ENCODE measurements at places on chromosomes 6 and 20.

DNA sequence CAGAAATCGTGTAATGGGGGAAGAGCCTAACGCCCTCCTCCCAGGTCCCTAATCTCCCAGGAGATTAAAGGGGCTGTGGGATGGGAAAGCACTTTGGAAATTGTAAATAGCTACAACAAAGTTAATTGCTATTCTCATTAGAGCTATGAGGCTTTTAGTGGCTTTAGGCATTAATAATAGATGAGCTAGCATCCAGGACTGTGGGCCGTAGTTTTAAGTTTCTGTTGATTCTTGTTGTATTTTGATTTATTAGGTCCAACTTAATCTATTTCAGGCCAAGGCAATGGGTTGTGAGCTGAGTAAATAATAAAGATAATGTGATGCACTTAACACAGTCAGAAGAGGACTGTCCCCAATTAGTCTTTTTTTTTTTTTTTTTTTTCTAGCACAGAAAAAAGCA is 67.7 kb downstream of the ANKRD6 start:
- DNase-seq, result no peak

DNA sequence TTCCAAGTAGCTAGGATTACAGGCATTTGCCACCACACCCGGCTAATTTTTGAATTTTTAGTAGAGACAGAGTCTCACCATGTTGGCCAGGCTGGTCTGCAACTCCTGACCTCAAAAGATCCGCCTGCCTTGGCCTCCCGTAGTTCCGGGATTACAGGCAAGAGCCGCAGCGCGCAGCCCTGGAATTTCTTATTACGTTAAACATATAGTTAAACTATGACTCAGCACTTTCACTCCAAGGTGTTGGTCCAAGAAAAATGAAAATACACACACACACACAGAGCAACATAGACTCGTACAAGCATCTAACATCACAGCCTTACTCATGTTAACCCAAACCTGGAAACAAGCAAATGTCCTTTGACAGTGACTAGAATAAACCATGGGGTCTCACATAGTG is 663.9 kb downstream of the PRKN start:
- DNase-seq, result no peak

DNA sequence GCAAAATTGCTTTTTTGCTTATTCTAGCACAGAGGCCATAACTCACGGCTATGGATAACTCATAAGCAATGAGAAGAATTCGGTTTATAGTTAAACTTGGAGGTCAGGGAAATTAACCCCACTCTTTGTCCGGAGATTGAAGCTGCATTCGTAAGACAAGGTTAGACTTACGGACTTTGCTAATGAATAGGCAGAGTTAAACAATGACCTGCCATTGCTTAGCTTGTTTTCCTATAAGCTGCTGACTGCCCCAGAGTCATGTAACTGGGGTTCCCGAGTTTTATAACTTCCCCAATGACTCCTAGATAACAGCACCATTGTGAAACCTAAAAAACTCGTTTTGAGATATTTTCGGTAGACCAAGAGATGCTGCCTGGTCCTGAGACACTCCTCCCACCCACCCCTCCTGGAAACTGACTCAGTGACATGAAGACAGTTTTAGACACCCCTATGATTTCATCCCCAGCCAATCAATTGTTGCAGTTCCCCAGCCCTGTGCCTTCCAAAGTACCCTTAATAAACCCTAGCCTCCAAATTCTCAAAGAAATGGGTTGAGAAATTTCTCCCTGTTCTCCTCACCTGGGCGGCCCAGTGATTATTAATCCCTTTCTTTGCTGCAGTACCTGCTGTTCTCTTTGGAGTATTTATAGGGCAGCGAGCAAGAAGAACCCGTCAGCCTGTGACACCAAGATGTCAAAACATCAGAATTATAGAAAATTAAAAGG is 33.1 kb upstream of the MCUR1 start:
- DNase-seq, result no peak

DNA sequence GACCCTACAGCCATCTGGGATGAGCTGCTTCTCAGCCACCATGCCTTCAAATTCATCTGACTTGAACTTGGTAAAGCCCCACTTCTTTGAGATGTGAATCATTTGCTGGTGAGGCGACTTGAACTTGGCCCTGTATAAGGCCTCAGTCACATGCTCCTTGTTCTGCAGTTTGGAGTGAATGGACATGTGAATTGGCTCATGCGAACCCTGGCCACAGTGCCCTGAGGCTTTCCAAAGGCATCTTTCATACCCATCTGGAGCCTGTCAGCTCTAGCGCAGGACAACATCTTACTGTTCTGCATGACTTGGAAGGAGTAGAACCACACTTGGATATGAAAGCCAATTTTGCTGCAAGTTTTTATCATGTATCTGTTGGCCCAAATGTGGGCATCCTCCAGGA is 244.0 kb upstream of the FAM83B start:
- DNase-seq, result no peak

GRCh38 chr6:123745895-123746294 is 57.8 kb upstream of the NKAIN2 start:
- no peak for DNase-seq

DNA sequence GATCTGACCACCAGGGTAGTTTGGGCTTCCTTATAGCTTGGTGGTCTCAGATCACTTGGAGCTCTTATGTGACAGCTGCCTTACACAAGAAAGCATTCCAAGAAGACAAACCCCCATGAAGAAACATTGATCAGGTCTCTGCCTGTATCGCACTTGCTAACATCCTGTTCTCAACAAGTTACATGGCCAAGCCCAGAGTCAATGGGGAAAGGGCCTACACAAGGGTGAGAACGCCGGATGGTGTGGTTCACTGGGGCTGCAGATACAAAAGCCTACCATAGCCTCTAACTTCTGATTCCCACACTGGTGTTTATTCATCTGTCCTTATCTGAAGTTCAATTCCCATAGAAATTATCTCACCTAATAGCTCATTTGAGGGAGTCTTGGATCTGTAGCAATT is 235.5 kb downstream of the SYNDIG1 start:
- DNase-seq, result no peak

DNA sequence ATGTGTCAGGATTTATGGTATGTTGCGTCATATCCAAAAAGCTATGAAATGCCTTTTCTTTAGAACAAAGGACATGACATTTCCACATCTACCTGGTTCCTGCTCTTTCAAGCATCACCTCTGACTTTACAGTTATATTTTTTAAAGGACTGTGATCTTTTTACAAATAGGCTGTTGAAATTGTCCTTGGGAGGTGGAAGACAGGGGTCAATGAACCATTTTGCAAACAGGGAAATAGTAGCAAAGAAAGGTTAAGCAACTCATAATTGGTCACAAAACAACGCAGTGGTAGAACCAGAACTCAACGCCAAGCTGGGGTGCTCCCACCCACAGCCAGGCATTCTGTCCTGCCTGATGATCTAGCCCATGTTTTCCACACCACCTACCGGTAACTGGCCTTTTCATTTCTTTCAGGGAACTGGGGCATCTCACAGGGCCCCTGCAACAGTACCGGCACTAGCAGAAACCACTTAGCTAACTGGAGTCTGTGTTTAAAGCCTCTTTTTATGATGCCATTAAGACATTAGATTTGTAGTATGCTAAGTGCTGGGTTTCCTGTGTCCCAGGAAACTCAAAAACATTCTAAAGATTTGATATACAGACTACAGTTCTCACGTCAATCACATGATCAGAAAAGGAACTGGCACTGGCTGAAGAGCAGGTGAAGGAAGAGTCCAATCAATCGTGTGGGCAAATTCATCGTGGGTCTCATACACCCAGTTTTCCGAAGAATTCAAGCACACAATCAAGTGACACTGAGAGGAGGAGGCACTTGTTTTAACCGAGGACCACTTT is 13.9 kb downstream of the ZNF217 start:
- DNase-seq, result no peak

- no peak for DNase-seq
Measured at GRCh38 chr6:158960026-158960425, 40.0 kb downstream of the RSPH3 start.

DNA sequence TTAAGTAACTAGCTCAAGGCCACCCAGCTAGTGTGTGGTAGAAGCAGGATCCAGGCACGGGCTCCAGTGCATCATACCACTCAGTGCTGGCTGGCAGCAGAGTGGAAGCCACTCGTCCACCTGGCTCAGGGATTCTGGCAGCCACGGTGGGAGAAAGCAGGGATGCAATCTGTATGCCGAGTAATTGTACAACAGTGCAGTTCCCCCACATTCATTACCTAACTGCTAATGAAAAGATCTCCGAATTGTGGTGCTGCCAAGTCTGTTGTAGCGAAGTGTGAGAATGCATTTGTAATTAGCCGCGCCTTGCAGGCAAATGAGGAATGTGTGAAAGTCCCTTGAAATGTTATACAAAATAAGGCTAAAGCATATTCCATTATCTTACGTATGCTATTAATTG is 29.0 kb downstream of the KCNG1 start:
- no peak for DNase-seq

- DNase-seq, result peak; percentile 36
Measured at GRCh38 chr20:34536798-34537394, 20.7 kb downstream of the DYNLRB1 start.

- DNase-seq, result no peak
Measured at GRCh38 chr6:111606620-111607115, 990 bp upstream of the TRAF3IP2 start.

- no peak for DNase-seq
Measured at GRCh38 chr6:104858642-104859041, 1.1 kb downstream of the HACE1 start.

- no peak for DNase-seq
Measured at GRCh38 chr6:126718600-126719327, 378.8 kb downstream of the CENPW start.

DNA sequence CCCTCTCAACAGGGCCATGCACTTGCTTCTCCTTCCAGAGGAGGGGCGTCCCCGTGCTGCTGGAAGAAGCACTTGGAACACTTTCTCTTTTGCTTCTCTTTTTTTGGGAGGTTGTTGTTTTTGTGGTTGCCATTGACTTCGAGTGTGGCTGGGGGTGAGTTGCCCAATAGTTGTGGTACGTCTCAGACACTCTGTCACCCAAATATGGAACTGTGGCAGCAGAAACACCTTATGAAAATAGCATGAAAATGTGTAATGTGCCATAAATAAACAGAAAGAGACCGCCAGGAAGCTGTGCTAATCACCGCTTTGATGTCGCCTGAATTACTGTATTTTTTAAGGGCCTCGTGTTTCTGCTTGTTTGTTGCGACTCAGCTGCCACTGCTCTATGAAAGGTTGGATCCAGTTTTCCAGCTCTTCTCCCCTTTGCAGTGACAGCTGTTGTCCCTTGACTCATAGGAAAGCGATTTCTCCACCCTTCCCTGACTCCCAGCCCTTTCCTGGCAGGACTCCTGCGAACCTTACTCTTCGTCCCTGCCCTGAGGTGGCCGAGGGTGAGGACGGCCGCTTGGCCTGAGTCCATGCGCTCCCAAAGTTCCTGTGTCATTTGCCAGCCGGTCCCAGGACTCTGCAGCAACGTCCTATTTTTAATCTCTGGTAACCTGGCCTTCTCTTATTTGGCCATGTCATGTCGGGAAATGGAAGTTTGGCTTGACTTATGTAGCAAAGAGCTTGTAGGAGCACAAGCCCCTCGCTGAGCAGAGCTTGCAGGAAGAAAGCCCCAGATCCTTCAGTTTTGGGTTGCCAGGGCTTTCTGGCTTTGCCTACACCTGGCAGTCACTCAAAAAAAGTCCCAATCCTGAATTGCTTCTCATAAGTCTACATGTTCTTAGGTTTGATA is 694.6 kb downstream of the QKI start:
- DNase-seq, result no peak

GRCh38 chr6:42320762-42321161 is 103.1 kb upstream of the MRPS10 start:
- no peak for DNase-seq

- DNase-seq, result no peak
Measured at GRCh38 chr6:26351544-26351953, 13.4 kb upstream of the BTN3A2 start.

GRCh38 chr6:122713138-122713537 is 66.4 kb upstream of the FABP7 start:
- DNase-seq, result no peak

- DNase-seq, result no peak
Measured at GRCh38 chr6:52647199-52647598, 23.7 kb upstream of the TMEM14A start.

- DNase-seq, result no peak
Measured at GRCh38 chr20:17406051-17406590, 125.1 kb downstream of the BFSP1 start.

GRCh38 chr6:74534465-74535211 is 671.2 kb downstream of the COL12A1 start:
- no peak for DNase-seq

- no peak for DNase-seq
Measured at GRCh38 chr6:132368916-132369481, 32.3 kb downstream of the MOXD1 start.

DNA sequence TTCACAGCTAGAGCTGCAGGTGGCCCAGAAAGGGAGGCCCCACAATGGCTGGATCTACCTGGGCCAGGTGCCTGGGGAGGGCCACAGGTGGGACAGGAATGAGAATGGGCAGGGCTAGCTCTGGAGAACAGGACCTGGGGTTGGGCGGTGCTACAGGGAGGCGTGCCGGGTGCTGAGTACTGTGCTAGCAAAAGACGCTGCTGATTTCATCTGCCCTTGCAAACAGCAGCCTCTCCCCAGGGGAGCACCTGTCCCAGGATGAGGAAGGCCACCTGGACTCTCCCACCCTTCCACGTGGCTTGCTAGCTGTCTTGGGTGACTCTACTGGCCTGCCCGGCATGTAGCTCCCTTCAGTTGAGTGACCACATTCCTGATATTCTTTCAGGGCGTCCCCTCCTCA is 6.6 kb upstream of the YTHDF1 start:
- DNase-seq, result no peak

GRCh38 chr6:150627585-150628025 is 27.9 kb downstream of the PLEKHG1 start:
- no peak for DNase-seq

DNA sequence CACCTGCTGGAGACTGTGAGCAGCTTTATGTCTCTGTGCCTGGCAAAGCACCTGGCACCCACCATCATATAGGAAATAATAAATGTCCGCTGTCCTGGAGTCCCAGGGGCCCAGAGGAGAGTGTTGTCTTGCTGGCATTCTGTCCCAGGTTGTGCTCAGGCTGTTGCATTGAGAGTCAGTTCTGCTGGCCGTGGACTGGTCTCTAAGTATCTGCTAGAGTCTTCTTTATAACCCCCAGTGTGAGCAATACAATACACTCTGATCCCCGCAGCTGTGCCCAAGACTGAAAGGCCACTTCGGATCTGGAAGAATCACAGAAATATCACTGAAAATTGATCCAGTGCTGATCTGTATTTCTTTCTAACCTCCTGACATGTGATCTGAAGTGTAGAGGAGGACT is 38.3 kb upstream of the HINT3 start:
- no peak for DNase-seq

Measured in effector CD4-positive, alpha-beta T cell (primary cell).